Stimulated activated CD4-positive, alpha-beta T cell treated with anti-CD3 and anti-CD28 coated beads, TNF-alpha, amount 100 ng/mL, for 1 hour (primary cell): ENCODE measurements at places on chromosomes 11 and 22.

- no peak for DNase-seq
These were observed 11.7 kb upstream of the VPS37C start for GRCh38 chr11:61172888-61173287.

GRCh38 chr11:118180300-118180703, 3.9 kb upstream of the SCN2B start:
- DNase-seq, result no peak

DNA sequence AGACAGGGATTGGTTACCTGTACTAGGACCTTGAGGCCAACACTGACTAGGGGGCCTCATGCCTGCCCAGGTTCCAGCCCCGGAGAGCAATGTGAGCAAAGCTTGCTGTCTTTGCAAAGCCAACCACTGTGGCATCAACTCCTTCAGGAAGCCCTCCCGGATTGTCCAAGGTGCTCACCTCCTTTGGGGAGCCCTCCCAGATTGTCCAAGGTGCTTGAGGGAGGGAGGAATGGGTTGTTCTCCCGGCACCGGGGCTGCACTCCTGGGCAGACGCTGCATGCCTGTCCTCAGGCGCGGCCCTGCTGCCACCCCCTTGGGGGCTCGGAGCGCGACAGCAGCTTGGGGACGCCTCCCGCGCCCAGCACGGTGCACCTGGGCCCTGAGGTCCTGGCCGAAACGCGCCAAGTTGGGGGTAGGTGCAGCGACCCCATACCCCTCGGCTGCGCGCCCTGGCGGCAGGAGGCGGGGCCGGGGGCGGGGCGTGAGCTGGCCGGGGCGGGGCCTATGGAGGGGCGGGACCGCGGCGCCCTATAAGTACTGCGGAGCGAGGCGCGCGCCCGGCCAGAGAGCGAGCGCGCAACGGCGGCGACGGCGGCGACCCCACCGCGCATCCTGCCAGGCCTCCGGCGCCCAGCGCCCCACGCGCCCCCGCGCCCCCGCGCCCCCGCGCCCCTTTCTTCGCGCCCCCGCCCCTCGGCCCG, at the start of gene CD81:
Gene CD81 (plus strand): TSS at position 560 of the 701 bp plus-strand sequence. CDS start 240 bp downstream, outside the sequence.
- DNase-seq, result peak; percentile 62

- DNase-seq, result no peak
These were observed 1.7 kb downstream of the MALAT1 start for GRCh38 chr11:65500387-65501185.

- DNase-seq, result no peak
These were observed 504 bp upstream of the ZNF215 start for GRCh38 chr11:6925636-6926207.

GRCh38 chr11:115161876-115162275, 342.3 kb downstream of the CADM1 start:
- DNase-seq, result no peak

DNA sequence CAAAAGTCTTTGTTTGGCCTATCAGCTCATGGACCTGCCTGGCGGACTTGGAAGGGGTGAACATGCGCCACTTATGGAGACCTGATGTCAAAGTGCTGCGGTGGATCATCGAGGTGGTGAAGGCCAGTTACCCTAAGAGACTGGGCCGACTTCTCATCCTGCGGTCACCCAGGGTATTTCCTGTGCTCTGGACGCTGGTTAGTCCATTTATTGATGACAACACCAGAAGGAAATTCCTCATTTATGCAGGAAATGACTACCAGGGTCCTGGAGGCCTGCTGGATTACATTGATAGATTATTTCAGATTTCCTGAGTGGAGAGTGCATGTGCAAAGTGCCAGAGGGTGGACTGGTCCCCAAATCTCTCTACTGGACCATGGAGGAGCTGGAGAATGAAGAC, 17.9 kb downstream of the ALKBH3 start:
- no peak for DNase-seq

DNA sequence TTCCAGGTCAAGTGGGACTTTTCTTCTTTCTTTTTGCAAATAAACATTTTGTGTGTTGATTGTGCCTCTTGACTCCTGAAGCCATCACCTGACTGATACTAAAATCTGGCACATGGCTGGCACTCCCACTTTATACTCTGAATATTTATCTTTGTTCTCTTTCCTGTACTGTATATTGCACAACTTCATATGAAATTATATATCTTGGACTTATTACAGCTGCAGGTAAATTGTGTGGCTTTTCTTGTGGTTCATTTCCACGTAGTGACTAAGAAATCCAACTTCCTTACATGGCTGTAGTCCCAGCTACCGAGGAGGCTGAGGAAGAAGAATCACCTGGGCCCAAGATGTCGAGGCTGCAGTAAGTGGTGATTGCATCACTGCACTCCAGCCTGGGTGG, 23.7 kb upstream of the OR5B12 start:
- no peak for DNase-seq

DNA sequence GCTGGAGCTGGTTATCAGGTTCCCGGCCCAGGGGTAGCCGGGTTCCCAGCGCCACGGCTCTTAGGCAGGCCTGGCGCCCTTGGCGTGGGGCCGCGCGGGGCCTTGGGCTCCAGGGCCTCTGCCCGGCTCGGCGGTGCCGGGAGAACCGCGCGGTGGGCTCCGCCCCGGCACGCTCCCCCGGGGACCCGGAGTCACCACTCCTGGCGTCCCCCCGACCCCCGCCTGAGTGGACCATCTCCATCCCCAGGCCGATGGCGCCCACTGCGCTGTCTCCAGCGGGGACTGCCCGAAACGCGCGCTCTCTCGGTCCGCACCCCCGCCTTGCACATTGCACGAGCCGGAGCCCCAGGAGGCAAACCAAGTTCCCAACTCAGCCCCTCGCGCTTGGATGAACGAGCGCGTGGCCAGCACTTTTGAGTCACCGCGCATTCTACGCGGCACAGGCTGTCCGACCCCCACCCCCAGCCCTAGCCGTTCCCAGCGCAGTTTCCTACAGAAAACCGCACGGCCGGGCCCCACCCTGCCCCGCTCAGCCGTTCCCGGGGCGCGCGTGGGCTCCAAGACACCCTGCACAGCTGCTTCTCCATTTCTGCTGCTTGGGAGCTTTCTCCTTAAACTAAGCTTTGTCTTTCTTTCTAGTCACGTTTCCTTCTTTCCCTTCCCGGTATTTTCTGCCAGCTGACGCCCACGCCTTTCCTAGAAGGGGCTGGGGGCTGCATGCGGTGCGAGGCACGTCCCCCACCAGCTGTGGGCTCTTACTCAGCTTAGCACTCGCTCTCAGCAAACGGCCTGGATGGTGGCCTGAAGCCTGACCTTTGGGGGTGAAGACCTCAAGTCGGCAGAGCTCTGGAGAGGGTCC, 650 bp upstream of the CHID1 start:
- DNase-seq, result no peak

DNA sequence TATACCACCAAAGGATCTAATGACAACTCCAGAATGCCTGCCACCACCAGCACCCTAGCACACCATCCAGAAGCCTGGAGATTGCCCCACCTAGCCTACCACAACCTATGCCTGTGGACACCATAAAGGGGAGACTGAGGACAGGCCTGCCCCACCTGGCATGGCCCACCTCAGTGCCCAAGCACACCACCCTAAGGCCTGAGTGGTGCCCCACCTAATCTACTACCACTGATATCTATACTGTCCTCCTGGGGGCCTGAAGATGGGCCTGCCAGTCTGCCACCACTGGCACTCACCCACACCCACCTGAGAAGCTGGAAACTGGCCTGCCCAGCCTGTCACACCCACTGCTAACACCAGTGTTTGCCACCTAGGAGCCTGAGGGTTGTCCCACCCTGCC, 31.8 kb downstream of the SAA4 start:
- no peak for DNase-seq

DNA sequence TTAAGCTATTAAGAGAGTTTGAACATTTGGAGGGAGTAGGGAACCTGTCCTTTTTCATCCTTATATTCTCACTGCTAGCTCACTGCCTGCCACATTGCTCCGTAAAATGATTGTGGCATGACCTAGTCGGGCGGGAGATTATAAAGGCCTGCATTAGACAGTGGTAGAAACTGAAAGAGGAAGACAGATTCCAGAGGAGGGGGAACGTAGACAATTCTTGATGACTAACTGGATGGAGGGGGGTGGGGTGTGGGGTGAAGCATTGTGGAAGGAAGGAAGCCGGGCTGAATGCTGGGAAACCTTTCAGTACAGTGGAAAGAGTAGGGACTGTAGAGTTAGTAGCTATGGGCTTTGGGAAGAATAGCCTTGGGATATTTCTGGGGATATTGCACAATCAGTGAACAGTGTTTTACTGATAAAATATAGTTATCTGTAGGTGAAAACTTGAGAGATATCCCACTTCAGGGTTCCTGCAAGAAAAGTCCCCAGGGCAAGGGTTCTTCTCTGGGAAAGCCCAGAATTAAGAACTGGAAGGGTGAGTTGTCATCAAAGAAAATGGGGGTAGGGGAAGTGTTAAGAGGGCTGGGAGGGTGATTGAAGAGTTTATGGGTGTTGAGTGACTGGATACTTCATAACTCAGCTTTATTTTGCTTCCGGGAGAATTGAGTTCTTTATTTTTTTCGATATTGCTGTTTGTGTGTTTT, 2.1 kb downstream of the MED15 start:
- no peak for DNase-seq

GRCh38 chr11:112455791-112456190, 195.1 kb upstream of the PLET1 start:
- DNase-seq, result no peak

- no peak for DNase-seq
These were observed 26.6 kb downstream of the HPS5 start for GRCh38 chr11:18295316-18295715.

- DNase-seq, result no peak
These were observed 13.5 kb downstream of the CD59 start for GRCh38 chr11:33722590-33723234.

- DNase-seq, result no peak
These were observed 141.9 kb downstream of the CTTN start for GRCh38 chr11:70540196-70540595.

DNA sequence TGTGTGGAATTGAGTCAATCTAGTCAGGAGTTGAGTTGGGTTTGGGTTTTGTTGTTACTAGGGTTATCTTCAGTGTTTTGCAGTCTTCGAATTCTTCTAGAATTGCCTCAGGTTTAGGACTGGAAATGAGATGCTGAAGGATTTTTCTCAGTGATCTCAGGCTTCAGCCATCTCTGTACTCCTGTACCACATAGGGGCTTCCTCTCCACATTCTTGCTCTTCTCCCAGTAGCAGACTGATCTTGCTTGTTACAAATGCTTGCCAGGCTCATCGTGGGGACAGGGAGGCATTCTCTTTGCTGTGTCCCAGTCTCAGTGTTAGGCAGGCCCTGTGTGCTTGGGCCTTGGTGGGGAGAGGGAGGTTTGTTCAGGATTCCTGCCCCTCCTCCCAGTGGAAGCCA, 96.1 kb downstream of the LRRC32 start:
- DNase-seq, result no peak

GRCh38 chr22:49546811-49547585, 280.7 kb downstream of the BRD1 start:
- DNase-seq, result no peak

DNA sequence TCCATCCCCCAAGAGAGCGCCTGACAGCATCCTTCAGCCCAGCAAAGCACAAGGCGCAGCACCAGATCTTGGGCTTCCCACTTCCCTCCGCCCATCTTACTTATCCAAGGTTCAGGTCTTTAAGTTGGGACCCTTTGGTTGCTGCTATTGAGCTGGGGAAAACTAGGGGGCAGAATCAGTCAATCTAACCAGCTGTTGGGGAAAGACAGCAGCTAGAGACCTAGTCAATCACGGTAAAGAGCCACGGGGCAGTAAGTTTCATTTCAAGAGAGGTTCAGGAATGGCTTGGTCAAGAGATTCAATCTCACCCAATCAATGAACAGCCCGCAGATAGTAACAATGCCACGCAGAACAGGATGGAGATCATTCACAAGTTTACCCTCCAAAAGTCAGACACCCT, 1.7 kb downstream of the ABTB2 start:
- DNase-seq, result no peak

GRCh38 chr11:823441-824291, 4.1 kb upstream of the CRACR2B start:
- no peak for DNase-seq

GRCh38 chr11:118996926-118997626, 862 bp upstream of the CENATAC start:
- no peak for DNase-seq

DNA sequence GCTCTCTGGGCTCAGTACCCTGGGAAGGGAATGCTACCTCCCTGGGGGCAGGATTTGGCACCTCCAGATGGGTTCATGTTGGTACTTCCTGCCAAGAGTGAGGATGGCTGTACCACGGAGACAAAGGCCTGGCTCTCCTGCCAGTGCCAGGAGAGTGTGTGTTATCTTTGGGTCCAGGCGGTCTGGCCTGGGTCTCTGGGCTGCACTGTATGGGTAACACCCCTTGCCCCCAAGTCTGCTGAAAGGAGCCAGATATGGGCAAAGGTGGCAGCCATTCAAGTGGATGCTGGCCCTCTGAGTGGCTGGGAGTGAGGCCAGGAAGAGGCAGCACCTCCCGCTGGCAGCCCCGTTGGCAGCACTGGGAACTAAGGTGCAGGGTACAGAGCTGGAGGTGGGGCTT, 91.5 kb downstream of the NECTIN1 start:
- DNase-seq, result no peak

DNA sequence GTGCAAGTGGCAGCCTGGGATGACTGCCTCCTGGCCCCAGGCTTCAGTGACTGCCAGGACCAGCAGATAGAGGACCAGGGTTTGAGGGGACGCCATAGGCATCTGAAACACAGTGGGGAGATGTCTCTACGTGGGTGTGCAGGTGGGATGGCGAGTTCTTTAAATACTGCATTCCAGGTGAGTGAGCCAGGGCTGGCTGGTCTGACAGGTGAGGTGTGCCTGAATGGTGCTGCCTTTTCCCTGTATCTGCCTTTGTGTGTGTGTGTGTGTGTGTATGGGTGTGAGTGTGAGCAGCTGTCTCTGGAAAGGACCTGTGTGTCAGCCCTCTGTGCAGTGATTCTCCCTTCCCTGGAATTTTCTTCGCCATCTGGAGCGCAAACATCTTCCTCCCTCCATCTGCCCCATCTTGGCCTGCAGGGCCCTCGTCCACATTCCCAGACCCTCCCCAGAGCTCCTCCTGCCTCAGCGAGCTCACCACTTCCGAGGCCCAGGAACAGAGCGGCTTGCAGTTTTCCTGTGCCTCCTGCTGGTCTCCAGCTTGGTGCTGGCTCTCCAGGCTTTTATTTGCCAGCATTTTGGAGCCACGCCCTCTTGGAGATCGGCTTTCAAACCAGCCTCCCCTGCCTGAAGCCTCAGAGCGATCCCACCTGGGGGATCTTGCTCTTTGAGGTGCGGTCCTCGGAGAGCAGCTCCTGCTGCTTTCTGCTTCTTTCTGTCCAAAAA, at the start of gene GPHA2:
Gene GPHA2 (minus strand): TSS at position 535 of the 723 bp plus-strand sequence. CDS start 433 bp downstream, at position 102.
- DNase-seq, result no peak
